Mucosa of gallbladder (tissue), 1 donor: ENCODE measurements at places on chromosomes 4 and X. TPM values are rescaled to one million over a fixed set of nuclear protein-coding genes. Genes with fewer than 3 reads are reported as not detected.
A peak's percentile ranks its signal among the peaks of the same experiment; 100 is the strongest.

GRCh38 chr4:43758836-43759235, 689.8 kb downstream of the KCTD8 start:
- no peak for DNase-seq

DNA sequence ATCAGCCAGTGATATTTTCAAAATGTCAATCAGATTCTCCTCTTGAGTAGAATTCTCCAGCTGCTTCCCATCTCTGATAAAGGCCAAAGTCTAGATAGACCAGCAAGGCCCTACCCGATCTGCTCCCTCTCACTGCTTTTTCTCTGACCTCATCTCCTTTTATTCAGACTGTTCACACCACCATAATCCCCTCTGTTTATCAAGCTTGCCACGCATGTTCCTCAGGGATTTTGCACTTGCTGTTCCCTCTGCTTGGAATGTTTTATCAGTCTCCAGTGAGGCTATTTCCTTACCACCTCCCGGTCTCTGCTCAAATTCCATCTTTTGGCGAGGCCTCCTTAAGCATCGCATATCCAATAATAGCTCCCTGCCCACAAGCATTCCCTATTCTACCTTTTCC, 20.1 kb downstream of the NOCT start:
- no peak for DNase-seq

Gene ZCCHC12
- total RNA-seq = 0.20 TPM

Gene PIN4
- total RNA-seq = 8.7 TPM

DNA sequence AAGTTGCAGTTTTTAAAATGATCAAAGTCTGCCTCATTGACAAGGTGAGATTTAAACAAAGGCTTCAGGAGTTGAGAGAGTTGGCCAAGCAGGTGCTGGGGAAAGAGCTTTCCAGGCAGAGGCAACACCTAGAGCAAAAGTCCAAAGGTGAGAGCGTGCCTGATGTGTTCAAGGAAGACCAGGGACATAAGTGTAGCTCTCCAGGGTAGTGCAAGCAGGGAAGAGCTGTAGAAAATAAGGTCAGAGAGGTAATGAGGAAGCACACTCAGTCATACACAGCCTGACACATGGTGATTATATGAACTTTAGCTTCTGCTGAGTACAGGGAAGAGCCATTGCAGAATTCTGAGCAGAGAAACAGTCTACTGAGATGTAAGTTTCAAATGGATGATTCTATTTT, 265.0 kb upstream of the NWD2 start:
- DNase-seq = peak; percentile 91

DNA sequence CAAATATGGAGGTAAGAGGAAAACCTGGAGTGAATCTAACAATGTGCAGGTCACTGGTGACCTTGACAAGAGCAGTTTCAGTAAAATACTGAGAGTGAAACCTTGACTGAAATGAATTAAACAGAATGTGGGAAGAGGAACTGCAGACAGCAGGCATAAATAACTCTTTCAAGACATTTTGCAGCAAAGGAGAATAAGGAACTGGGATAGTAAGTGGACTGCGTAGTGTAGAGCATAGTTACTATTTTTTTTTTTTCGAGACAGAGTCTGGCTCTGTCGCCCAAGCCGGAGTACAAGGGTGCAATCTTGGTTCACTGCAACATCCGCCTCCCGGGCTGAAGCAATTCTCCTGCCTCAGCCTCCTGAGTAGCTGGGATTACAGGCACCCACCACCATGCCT, 24.0 kb downstream of the RBMX start:
- no peak for DNase-seq

DNA sequence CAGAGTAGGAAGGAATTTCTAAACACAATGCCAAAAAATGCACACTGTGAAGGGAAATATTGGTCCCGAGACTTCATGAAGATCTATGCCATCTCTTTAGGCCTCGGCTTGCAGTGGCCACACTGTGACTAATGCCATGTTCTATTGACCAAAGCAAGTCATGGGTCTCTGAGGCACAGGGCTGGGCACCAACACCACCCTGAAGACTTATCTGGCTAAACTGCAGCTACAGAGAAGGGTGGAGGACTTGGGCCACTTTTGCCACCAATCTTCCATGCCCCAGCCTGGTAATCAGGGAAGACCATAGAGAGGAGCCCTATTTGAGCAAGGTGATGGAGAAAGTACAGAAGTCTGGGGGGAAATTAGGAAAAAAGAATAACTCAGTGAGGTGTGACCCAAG, 42.1 kb downstream of the HMX1 start:
- DNase-seq = no peak

- no peak for DNase-seq
Observed at GRCh38 chr4:152508386-152508785, 27.5 kb downstream of the FBXW7 start.

- no peak for DNase-seq
Observed at GRCh38 chrX:71619193-71619592, 882 bp upstream of the CXCR3 start.

DNA sequence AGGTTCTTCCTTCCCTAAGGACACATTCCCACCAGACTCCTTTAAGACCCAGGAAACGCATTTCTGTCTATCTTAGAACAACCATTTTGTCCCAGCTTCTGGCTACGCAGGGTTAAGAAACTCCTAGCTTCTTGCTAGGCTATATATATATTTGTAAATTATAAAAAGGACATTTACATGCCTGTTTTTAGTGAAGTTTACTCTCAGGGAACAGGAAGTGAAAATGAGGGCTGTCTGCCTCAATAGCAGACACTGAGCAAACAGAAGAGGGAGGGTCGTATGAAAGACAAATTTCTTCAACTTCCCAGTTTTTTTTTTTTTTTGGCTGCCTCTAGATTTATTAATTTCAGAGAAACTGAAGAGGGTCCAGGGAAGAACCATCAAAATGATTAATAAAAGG, 9.3 kb upstream of the FRMPD3 start:
- DNase-seq = no peak

Gene COL4A6
- 109 TPM for total RNA-seq

GRCh38 chr4:98248934-98249333, 12.2 kb upstream of the RAP1GDS1 start:
- no peak for DNase-seq

DNA sequence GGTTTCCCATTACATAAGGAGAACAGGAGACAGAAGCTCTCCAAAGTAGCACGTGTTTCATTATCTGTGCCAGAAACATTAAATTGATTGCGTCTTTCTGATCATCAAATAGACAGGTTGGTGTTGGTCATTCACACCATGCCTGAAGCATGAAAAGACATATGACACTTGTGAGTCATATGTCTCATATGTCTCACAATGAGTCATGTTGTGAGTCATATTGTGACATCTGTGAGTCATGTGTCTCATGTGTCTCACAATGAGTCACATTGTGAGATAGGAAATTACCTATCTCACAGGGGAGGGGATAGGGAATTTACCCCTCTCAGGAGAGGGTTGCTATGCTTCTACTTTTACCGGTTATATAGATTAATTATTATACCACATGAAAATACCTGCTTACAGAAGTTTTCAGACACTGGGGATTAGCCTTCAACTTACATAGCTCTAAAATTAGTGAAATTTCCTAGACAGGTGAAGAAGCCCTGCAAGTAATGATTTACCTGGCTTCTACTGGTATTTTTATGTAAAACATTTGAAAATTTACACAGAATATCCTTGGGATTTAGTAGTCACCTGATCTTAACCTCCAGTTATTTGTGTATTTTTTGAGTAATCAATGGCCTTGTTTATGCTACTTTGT, 80.8 kb downstream of the NPFFR2 start:
- DNase-seq = no peak

GRCh38 chrX:134406356-134407064, 53.5 kb upstream of the HPRT1 start:
- DNase-seq = no peak

Gene GNRHR
- not detected for total RNA-seq

Gene TRIM75
- not detected for total RNA-seq

Gene FHDC1
- total RNA-seq = 23.6 TPM
